ENCODE measurements at places on chromosomes 7 and 10.

GRCh38 chr10:44894691-44895090 lies 16.4 kb upstream of the TMEM72 start:
- no peak for DNase-seq

GRCh38 chr7:130875-131780 lies 61.2 kb upstream of the FAM20C start:
- no peak for DNase-seq

- DNase-seq, result no peak
Measured at GRCh38 chr10:93028883-93029282, 31.7 kb upstream of the CYP26C1 start.

DNA sequence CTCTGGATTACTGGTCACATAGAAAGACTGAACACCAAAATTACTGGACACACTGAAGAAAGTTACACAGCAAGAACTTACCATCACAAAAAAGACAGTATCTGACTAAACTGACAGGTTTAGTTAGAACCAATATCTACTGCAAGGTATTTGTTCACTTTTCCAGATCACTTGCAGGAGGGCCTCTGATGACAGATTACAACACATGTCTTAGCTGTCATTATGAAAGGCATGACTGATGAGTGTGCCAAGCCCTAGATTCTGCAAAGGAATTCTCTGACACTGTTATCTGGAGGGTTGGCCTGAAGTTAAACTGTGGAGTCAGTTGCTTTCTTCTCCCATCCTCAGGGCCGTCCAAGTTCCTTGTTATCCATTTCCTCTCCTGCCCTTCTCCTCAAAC lies 242.7 kb downstream of the KIF20B start:
- no peak for DNase-seq

- DNase-seq, result no peak
Measured at GRCh38 chr10:131947631-131948347, 33.9 kb downstream of the BNIP3 start.
